ENCODE measurements at places on chromosomes 2 and 18. TPM values are rescaled to one million over a fixed set of nuclear protein-coding genes. Genes with fewer than 3 reads are reported as not detected.

GRCh38 chr18:37272841-37273240 is 292.8 kb downstream of the CELF4 start:
- H3K27me3 ChIP-seq = peaks cover 13% of the 10 kb centered on the region
- H3K27ac ChIP-seq = no peak overlapping the region
- H3K4me1 ChIP-seq = no peaks in the 10 kb centered on the region
- no peak for DNase-seq

DNA sequence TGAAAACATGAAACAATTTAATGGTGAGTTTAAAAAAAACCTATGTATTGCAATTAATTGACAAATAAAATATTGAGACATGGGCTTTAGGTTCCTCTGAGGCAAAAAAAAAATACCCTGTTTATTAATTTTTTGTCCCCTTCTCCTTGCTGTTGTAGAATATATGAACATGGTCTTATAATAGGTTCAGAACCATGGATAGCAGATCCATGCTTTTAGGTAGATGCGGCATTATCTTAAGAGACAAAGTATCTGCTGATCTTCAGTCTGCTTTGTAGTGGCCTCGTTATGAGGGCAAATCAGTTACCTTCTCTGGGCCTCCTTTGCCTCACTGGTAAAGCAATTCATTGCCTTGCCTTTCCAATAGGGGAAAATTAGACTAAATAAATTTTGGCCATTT is 850.7 kb downstream of the NRXN1 start:
- no peaks in the 10 kb centered on the region for H3K27me3 ChIP-seq
- no peak overlapping the region for H3K27ac ChIP-seq
- DNase-seq = no peak
- no peaks in the 10 kb centered on the region for H3K36me3 ChIP-seq

- H3K27me3 ChIP-seq = peaks cover 16% of the 10 kb centered on the region
- no peak overlapping the region for H3K27ac ChIP-seq
Observed at GRCh38 chr18:36688020-36688965, 140.5 kb downstream of the TPGS2 start.

GRCh38 chr2:158498749-158499136 is 42.0 kb downstream of the PKP4 start:
- H3K36me3 ChIP-seq = no peaks in the 10 kb centered on the region
- no peak overlapping the region for H3K27ac ChIP-seq
- H3K4me1 ChIP-seq = peaks cover 7% of the 10 kb centered on the region
- DNase-seq = no peak
- H3K27me3 ChIP-seq = no peaks in the 10 kb centered on the region
- H3K4me3 ChIP-seq = no peak overlapping the region

GRCh38 chr2:134762508-134762907 is 43.7 kb upstream of the TMEM163 start:
- no peak overlapping the region for H3K27ac ChIP-seq
- peaks cover 11% of the 10 kb centered on the region for H3K27me3 ChIP-seq
- no peaks in the 10 kb centered on the region for H3K36me3 ChIP-seq
- no peak for DNase-seq
- H3K4me3 ChIP-seq = no peak overlapping the region

DNA sequence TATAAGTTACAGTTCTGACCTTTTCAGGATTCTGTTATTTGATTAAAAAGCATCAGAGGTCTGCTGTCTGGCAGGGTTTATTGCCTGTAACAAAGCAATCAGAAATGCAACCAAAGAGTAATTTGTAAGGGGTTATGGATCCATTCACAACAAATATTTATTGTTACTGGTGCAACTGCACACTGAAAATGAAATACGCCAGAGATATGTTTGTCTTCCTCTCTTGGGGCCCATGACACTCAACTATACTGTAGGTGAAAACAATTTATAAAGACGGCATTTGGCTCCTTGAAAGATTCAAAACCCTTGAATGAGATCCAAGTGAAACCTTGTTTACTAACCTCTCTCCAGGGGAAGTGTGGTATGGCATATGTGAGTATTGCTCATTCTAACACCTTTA is 452.2 kb downstream of the MBD2 start:
- no peaks in the 10 kb centered on the region for H3K27me3 ChIP-seq
- no peak overlapping the region for H3K4me3 ChIP-seq
- no peaks in the 10 kb centered on the region for H3K4me1 ChIP-seq
- no peak for DNase-seq
- H3K36me3 ChIP-seq = no peaks in the 10 kb centered on the region

DCC gene
- not detected for total RNA-seq

ZSWIM2 gene
- not detected for total RNA-seq

MC5R gene
- not detected for total RNA-seq

ATP6V1B1 gene
- total RNA-seq = not detected

All from activated T-helper 1 cell treated with anti-CD3 and anti-CD28 coated beads, Interleukin-12 subunit alpha, Interleukin-12 subunit beta, Interleukin-2, Interleukin-4 antibody, amounts not matched to agents 30 ng/mL and 10 ng/mL and 1 ng/mL, durations not matched to agents 14 hours and 24 hours and 36 hours (primary cell).